ENCODE measurements at places on chromosomes 3 and 15.

- H3K4me1 ChIP-seq = peaks cover 8% of the 10 kb centered on the region
- no peak overlapping the region for H3K27ac ChIP-seq
- H3K27me3 ChIP-seq = no peaks in the 10 kb centered on the region
Measured at GRCh38 chr15:29100486-29101000, 169.1 kb downstream of the NSMCE3 start.

DNA sequence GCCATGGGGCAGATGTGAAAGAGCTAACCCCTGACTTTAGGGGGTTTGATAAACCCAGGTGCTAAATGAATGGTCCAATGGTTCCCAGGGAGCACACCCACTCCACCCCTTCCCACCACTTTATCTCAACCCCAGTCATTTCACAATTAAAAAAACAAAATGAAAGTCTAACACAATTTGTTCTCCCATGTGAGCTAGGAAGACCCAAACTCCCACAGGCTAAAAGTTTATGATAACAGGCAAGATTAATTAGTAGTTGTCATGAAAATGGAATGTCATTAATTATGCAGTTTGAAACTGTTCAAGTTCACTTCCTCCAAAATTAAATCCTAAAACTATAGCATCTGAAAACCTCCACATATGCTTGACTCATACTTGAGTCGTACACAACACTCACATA, 63.3 kb upstream of the TPM1 start:
- no peaks in the 10 kb centered on the region for H3K4me1 ChIP-seq
- no peak for DNase-seq
- H3K27ac ChIP-seq = no peak overlapping the region
- no peaks in the 10 kb centered on the region for H3K27me3 ChIP-seq

GRCh38 chr3:182124187-182124586, 412.5 kb downstream of the SOX2 start:
- H3K4me1 ChIP-seq = no peaks in the 10 kb centered on the region
- DNase-seq = no peak
- H3K27ac ChIP-seq = no peak overlapping the region

DNA sequence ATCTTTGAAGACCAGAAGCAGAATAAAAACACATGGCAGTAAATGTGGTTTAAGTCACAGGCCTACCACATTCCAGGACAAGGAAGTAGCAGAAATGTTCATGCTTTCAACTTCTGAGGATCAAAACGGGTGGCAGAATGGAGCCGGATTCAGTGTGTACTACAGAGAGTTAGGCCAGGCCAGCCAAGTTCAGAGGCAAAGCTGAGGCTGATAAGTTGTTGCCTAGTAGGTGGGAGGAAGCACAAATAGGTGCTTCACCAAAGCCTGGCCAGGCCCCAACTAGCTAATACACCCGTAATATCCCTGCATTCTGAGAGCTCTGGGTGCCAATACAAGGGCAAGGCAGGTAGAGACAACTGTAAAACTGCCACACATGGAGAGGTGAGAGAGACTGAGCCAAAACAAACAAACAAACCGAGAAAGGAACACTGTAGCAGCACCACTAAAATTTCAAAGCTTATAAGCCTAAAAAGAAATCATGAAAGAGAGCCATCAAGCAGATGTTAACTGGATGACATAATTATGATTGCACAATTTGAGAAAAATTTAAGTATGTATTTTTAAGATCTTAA, 156.4 kb upstream of the CBLB start:
- no peak overlapping the region for H3K4me3 ChIP-seq
- no peaks in the 10 kb centered on the region for H3K4me1 ChIP-seq
- no peaks in the 10 kb centered on the region for H3K27me3 ChIP-seq
- DNase-seq = no peak
- no peak overlapping the region for H3K27ac ChIP-seq

GRCh38 chr15:37097144-37097919, 3.0 kb downstream of the MEIS2 start:
- H3K4me3 ChIP-seq = peak overlapping the region; percentile 30
- no peaks in the 10 kb centered on the region for H3K27me3 ChIP-seq
- no peak for DNase-seq
- no peaks in the 10 kb centered on the region for H3K4me1 ChIP-seq

DNA sequence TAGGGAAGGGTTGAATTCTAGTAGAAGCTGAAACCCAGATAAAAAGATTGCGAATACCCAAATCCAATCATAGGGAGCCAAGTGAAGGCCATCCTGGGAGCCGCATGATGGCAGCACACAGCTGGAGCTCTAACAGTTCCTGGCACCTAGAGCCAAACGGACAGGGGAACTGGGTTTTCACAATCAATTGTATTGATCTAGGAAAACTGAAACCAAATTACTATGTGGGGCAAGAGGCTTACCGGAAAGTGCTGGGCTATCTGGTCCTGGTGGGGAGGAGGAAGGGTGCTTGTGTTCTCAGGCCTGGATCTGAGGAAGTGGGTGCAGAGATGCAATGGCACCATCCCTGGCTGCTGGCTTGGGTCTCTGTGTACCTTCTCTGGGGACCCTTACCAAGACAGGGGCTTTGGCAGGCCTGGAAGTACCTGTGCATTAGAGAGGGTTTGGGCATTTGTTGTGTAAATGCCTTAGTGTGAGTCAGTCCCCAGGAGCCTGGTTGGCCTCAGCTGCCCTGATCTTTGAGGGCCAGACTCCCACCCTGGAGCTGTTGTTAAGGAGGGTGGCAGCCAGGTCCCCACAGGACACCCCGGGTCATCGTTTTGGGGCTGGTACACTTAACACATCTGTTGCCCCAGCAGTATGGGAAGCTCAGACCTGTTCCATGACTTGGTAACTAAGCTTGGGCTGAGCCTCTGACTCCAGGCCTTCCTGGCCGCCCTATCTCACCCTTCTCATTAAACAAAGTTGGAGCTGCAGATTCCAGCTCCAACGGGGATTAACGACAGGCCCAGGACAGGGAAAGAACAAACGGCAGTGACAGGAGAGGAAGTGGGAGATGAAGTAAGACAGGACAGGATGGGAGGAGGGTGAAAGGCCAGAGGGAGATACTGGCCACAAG, 8.9 kb upstream of the FURIN start:
- no peak overlapping the region for H3K4me3 ChIP-seq
- DNase-seq = no peak
- no peak overlapping the region for H3K27ac ChIP-seq
- no peaks in the 10 kb centered on the region for H3K36me3 ChIP-seq
- H3K4me1 ChIP-seq = no peaks in the 10 kb centered on the region

GRCh38 chr15:73907035-73907408, 19.2 kb upstream of the LOXL1 start:
- no peak overlapping the region for H3K27ac ChIP-seq
- no peaks in the 10 kb centered on the region for H3K4me1 ChIP-seq
- no peak overlapping the region for H3K4me3 ChIP-seq
- H3K36me3 ChIP-seq = no peaks in the 10 kb centered on the region
